ENCODE measurements at places on chromosomes 4 and X. TPM values are rescaled to one million over a fixed set of nuclear protein-coding genes. Genes with fewer than 3 reads are reported as not detected.

DNA sequence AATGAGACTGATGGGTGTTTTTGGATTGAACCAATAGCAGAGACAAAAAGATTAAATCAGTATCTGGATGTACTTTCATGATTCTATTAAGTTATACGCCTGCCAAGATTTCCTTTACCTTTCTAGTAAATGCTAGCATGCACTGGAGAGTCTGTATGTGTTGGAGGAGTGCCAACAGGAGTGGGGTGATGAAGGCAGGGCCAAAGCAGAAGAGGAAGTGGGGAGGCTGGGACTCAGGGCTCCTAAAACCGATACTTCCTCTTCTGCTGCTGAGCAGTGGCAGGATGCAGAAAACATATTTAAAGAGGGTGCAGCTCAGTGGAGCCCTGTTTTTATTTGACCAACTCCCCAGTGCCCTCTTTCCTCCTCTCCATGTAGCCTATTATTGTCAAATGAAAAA is 5.6 kb downstream of the CYSLTR1 start:
- peak overlapping the region; percentile 89 for H3K27ac ChIP-seq
- no peaks in the 10 kb centered on the region for H3K27me3 ChIP-seq
- H3K4me1 ChIP-seq, result peaks cover 30% of the 10 kb centered on the region
- H3K4me3 ChIP-seq, result peak overlapping the region; percentile 33

DNA sequence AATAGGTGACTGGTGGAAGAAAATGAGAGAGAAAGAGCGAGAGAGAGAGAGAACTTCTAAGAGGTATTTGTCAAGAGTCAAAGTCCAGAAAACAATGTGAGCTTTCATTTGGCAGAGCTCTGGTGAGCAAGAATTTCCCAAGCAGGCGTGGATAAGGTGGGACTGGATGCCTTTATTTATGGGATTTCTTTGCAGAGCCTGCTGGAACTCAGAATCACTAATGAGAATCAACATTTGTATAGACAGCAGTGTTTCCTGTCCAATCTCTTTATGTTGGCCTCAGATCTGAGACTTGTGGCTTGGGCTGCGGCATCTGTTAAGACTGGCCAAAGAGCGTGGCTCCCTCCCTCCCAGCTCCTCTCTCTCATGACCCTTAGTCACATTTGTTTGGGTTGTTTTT is 67.9 kb upstream of the TBL1X start:
- no peaks in the 10 kb centered on the region for H3K27me3 ChIP-seq
- no peaks in the 10 kb centered on the region for H3K4me1 ChIP-seq
- H3K4me3 ChIP-seq, result no peak overlapping the region
- H3K36me3 ChIP-seq, result no peaks in the 10 kb centered on the region
- no peak overlapping the region for H3K27ac ChIP-seq
- no peak for DNase-seq

- H3K27ac ChIP-seq, result no peak overlapping the region
- H3K4me3 ChIP-seq, result no peak overlapping the region
- H3K36me3 ChIP-seq, result peaks cover 46% of the 10 kb centered on the region
- peaks cover 33% of the 10 kb centered on the region for H3K4me1 ChIP-seq
Measured at GRCh38 chrX:45751156-45751555, 550.5 kb upstream of the DIPK2B start.

- peaks cover 42% of the 10 kb centered on the region for H3K4me1 ChIP-seq
- H3K36me3 ChIP-seq, result peaks cover 13% of the 10 kb centered on the region
- DNase-seq, result no peak
- no peaks in the 10 kb centered on the region for H3K27me3 ChIP-seq
- peak overlapping the region; percentile 90 for H3K27ac ChIP-seq
- no peak overlapping the region for H3K4me3 ChIP-seq
Measured at GRCh38 chr4:10656420-10656819, 28.1 kb downstream of the CLNK start.

DNA sequence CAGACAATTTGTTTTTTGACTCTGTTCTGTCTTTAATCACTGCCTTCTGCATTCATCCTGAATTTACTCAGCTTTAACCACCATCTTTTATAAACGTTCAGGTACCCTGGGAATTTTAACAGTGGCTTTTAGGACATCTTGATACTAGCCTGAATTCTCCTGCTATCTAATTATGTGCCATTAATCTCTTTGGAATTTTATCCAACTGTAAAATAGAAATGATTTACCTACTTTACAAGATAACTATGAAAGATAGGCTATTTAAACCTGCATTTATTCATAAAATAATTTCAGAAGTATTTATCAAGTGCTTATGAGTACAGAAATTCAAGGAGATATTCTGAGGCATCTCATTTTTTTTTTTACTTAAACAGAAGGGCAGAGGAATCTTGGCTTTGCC is 146.5 kb upstream of the PLAC1 start:
- no peak overlapping the region for H3K27ac ChIP-seq
- peaks cover 2% of the 10 kb centered on the region for H3K36me3 ChIP-seq
- peaks cover 26% of the 10 kb centered on the region for H3K4me1 ChIP-seq
- no peak for DNase-seq

DNA sequence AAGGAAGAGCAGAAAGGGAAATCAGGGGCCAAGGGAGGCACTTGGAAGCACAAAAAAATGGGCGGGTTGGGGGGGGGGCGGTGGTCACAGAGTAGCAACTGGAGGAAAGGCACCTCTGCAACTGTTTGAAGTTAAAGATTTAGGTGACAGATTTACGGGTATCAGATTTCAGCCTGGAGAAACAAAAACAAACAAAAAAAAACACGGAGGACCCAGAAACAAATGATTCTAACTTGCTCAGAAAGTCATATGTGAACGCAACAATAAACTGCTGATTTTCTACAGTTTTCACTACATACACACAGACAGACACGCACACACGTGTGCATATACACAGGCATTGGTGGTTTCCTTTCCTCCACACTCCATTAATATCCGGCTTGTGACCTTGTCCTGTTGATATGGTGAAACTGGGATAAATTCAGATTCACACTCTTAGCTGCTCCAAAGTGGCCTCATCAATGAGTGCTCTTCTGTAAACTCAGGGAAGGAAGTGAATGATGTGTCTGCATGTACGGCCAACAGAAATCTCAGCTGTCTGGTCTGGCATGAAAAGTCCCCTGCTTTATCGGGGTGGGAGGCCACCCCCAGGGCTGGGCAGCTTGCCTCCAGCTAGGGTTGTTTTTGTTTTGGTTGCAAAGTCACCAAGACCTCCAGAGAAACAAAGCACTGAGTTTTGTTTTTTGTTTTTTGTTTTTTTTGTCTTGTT is 54.3 kb downstream of the CHST7 start:
- H3K27me3 ChIP-seq, result no peaks in the 10 kb centered on the region
- peak overlapping the region; percentile 88 for H3K27ac ChIP-seq
- H3K36me3 ChIP-seq, result peaks cover 75% of the 10 kb centered on the region
- peaks cover 33% of the 10 kb centered on the region for H3K4me1 ChIP-seq

GRCh38 chr4:147485167-147485566 is 4.3 kb downstream of the EDNRA start:
- no peaks in the 10 kb centered on the region for H3K36me3 ChIP-seq
- H3K4me3 ChIP-seq, result no peak overlapping the region
- no peaks in the 10 kb centered on the region for H3K4me1 ChIP-seq

GRCh38 chrX:141638550-141638949 is 49.0 kb downstream of the SPANXA2 start:
- no peaks in the 10 kb centered on the region for H3K4me1 ChIP-seq
- H3K36me3 ChIP-seq, result no peaks in the 10 kb centered on the region
- no peak overlapping the region for H3K4me3 ChIP-seq

- no peaks in the 10 kb centered on the region for H3K4me1 ChIP-seq
- peaks cover 15% of the 10 kb centered on the region for H3K27me3 ChIP-seq
- no peaks in the 10 kb centered on the region for H3K36me3 ChIP-seq
- no peak overlapping the region for H3K4me3 ChIP-seq
- no peak for DNase-seq
- H3K27ac ChIP-seq, result no peak overlapping the region
Measured at GRCh38 chr4:76280488-76281441, 25.8 kb upstream of the STBD1 start.

- no peak for DNase-seq
- H3K4me3 ChIP-seq, result no peak overlapping the region
- H3K27ac ChIP-seq, result no peak overlapping the region
- no peaks in the 10 kb centered on the region for H3K36me3 ChIP-seq
Measured at GRCh38 chr4:61805979-61806378, 605.9 kb downstream of the ADGRL3 start.

GRCh38 chrX:22699581-22700091 is 300.1 kb upstream of the DDX53 start:
- H3K36me3 ChIP-seq, result no peaks in the 10 kb centered on the region
- H3K4me3 ChIP-seq, result no peak overlapping the region
- no peaks in the 10 kb centered on the region for H3K4me1 ChIP-seq
- DNase-seq, result no peak
- H3K27ac ChIP-seq, result no peak overlapping the region
- no peaks in the 10 kb centered on the region for H3K27me3 ChIP-seq

USP17L17 gene
- total RNA-seq, result not detected

RAB41 gene
- total RNA-seq, result not detected

KANTR gene
- 9.7 TPM for total RNA-seq

MAGED4 gene
- total RNA-seq, result not detected

PCDH19 gene
- not detected for total RNA-seq

ADGRG4 gene
- not detected for total RNA-seq

DUSP9 gene
- total RNA-seq, result 0.11 TPM

HTN3 gene
- not detected for total RNA-seq

Measured in activated T-helper 2 cell treated with anti-CD3 and anti-CD28 coated beads, Interferon-gamma antibody, Interleukin-2, Interleukin-4, amounts not matched to agents 10 μg/mL and 5 μg/mL and 100 μg/mL, durations not matched to agents 14 hours and 24 hours and 36 hours (primary cell).